Foreskin keratinocyte (primary cell): ENCODE measurements at places on chromosomes 2 and 18. TPM values are rescaled to one million over a fixed set of nuclear protein-coding genes. Genes with fewer than 3 reads are reported as not detected.

RABL2A gene
- total RNA-seq: 5.2 and 6.2 TPM in 2 replicates

ANXA4 gene
- 46.2 and 53.4 TPM in 2 replicates for total RNA-seq

KIF3C gene
- 20.6 and 22.6 TPM in 2 replicates for total RNA-seq

ALLC gene
- total RNA-seq: not detected in 2 replicates

CD28 gene
- not detected in 2 replicates for total RNA-seq

CCL20 gene
- 0.58 and 0.81 TPM in 2 replicates for total RNA-seq

TMEM200C gene
- 0.14 TPM in 1 of 2 replicates, not detected in the other for total RNA-seq

TCF4 gene
- 7.3 and 7.5 TPM in 2 replicates for total RNA-seq

- no peak for DNase-seq
Observed at GRCh38 chr2:3229221-3229620, 148.4 kb downstream of the EIPR1 start.

GRCh38 chr2:143357966-143358365 lies 228.7 kb downstream of the ARHGAP15 start:
- no peak for DNase-seq

DNA sequence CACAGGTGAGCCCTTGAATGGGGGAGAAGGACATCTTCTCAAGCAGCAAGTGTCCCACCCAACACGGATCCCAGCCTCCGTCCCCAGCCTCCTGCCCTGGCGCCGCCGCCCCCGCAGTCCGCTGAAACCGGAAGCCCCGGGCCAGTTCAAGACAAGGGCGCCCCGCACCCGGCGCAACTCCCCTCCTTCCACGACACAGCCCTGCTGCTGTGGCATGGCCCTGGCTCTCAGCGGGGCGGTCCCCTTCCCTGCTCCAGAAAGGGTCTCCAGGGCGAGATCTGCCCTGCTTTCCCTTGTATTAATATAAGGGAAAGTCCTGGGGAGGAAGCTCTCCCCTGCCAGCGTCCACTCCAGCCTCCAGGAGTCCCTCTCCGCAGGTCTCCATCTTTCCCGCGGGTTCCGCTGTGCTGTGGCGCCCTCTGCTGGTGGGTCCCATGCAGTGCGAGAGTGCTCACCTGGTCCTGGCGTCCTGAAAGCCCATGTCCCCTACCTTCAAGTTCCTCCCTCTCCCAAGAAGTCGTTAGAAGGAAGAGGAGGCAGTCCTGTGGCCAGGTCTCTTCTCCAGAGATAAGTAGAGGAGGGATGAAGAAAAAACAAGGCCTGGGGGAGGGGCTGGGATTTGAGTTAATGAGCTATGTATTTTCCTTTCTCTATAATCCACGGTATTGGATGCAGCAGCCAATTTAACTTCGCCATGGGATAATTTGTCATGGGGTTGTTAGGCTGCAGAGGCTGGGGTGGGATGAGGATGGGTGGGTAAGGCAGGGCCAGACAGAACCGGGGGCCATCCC lies 176.0 kb downstream of the SMAD2 start:
- no peak for DNase-seq

- no peak for DNase-seq
Observed at GRCh38 chr2:197217541-197217940, 93.0 kb downstream of the ANKRD44 start.

- DNase-seq: peak; percentile 86
Observed at GRCh38 chr2:65153515-65153914, 23.6 kb upstream of the RAB1A start.

DNA sequence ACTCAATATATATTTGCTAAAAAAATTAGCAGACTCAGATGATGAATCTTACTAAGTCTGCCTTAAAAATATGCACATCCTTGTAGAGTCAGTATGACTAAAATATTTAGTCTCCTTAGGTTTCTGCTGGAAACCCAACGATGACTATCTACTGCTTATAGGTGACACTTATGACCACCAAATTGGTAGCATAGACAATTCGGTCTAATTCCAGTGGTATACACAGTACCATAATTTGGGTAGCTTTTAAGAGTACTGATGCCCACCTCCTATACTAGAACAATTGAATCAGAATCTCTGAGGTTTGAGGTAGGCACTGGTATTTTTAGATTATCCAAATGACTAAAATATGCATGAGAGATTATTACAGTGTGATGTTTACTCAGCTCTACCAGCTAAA lies 740.8 kb upstream of the ZEB2 start:
- DNase-seq: no peak

DNA sequence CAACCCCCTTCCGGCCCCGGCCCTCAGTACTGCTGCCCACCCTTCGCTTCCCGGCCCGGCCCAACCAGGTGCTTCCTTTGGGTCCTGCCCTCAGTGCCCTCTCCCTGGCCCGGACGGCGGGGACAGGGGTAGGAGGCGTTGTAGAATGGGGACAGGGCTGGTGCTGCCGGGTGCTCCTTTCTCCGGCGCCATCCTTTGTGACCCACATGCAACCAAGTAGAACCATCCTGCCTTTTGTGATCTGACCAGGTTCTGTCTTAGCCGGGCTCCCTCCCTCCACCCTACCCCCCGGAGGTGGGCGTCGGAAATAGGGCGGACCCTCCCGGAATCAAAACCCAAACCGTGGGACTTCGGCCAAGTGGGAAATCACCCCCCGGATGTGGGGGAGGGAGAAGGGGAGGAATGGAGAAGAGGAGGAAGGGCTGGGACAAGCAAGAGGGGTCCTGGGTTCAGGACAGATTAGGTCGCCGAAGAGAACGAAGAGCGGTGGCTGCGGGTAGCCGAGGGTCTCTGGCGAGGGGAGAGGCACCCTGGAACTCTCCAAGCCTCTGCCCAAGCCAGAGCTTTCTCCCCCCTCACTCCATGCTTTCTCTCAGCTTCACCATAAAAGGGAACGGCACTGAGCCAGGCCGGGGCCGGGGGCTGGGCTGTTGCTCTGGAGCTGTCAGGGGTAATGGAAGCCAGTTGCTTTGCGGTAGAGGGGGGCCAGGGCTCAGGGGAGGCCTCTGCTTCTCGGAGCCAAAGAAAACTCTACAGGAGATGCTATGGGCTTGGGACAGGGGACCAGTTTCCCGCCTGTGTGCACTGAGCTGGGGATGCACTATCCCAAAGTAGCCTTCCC lies 756 bp upstream of the OST4 start:
- no peak for DNase-seq

GRCh38 chr2:219628235-219628985 lies 980 bp downstream of the SLC4A3 start:
- no peak for DNase-seq

DNA sequence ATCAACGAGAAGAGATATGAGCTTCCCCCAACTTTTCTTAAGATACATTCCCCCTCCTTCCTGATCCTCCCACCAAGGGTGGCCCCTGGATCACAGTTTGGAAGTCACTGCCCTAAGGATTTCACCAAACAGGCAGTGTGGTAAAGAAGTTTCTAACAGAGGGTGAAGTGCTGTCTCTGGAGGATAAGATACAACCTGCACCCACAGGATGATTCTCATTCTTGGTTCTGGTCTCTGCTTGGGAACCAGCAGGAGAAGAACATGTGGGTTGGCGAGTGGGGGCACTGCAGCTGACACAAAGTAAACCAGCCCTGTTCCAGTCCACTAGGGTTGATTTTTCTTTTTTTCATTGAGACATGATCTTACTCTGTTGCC lies 9.3 kb downstream of the NFE2L2 start:
- no peak for DNase-seq

GRCh38 chr2:3145471-3146021 lies 232.1 kb downstream of the EIPR1 start:
- DNase-seq: no peak

GRCh38 chr2:11995456-11995855 lies 249.0 kb downstream of the LPIN1 start:
- no peak for DNase-seq

DNA sequence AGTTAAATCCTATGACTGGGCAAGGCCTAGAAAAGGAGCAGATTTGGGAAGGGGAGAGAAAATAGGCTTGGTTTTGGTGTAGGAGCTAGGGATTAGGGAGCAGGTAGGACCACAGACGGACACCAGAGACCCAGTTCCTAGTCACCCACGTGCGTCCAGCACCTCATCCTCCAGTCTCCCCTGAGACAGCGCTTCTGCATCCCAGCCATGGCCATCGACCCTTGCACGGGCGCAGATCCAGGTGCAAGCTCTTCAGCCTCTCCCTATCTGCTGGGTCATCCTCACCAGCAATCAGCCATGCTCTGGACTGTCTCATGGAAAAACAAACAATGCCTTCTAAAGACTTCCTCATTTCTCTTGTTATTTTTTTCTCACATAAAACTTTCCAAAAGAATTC lies 246.8 kb upstream of the RAB6C start:
- DNase-seq: no peak

DNA sequence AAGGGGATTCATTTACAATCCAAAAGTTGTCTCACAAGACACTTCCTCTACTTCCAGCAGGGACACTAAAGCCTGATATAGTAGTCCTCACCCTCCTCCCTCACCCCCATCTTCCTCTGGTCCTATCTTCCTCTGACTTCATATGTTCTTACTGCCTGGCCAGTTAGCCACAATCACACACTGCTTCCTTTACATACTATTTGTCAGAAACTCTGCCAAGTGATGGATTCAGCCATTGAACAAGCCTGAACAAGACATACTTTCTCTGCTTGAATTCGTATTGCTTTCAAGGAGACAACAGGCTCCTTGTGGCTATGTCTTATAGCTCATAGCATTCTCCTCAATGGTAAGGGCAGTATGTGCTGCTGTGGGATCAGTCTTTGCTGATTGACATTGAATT lies 672.2 kb downstream of the BCL11A start:
- peak; percentile 85 for DNase-seq

DNA sequence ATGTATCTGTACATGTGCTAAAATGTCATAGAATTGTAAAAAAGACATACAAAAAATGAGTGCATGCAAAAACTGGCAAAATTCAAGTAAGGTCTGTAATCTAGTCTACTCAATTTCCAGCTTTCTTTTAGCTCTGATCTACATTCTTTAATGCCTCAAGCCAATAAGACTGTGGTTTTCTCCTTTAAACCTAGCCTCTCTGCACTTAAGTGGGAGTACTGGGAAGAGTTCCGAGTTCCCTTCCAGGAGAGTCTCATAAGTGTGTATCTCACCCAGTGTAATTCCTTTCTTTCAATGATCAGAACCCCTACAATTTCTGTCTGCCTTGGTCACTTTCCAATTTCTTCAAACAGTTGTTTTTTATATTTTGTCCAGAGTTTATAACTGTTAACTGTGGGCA lies 150.1 kb downstream of the PTRHD1 start:
- no peak for DNase-seq

DNA sequence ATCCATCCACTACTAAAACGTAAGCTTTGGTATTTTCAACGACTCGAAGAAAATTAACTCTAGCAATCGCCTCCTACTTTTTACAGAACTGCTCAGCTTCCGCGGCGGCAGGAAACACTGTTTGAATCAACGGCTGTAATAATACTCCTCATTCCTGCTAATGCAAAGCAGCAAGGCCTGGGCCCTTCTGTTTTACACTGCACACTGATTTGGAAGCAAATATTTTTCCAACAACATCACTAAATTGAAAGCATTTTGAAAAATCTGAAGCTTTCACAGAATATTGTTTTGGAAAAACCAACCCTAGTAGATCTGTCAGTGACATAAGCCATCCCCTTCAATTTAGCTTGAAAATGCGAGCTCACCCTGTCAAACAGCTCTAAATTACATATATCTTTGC lies 261.2 kb downstream of the TXNL1 start:
- DNase-seq: no peak

GRCh38 chr2:235168174-235168979 lies 216.6 kb downstream of the SH3BP4 start:
- DNase-seq: no peak

- peak; percentile 67 for DNase-seq
Observed at GRCh38 chr18:60019463-60019840, 119.7 kb downstream of the PMAIP1 start.

DNA sequence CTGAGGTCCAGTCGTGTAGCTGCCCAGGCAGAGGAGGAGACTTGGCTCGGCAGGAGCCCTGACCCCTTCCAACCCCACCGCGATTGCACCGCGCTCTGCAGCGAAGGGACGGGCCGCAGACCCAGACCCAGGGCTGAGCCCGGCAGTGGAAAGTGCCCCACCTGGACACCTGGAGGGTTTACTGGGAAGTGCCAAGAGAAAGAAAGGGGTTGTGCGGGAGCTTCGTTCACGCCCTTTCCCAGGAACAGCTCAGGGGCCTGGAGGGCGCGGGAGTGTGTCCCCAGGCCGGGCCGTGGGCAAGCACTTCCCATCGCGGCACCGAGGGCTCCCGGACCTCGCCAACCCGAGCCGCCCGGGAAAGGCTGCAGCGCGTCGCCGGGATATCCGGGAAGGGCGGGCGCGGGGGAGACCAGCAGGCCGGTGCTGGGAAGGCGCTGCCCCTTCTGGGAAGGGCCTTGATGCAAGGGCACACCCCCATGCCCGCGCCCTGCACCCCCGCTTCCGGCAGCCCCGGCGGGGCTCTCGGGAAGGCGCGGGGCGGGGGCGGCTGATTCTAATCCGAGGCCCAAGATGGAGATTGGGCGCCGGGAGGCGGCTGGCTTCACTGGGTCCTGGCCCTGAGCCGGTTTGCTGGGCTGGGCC lies 36.1 kb upstream of the MRPL33 start:
- DNase-seq: peak; percentile 33

DNA sequence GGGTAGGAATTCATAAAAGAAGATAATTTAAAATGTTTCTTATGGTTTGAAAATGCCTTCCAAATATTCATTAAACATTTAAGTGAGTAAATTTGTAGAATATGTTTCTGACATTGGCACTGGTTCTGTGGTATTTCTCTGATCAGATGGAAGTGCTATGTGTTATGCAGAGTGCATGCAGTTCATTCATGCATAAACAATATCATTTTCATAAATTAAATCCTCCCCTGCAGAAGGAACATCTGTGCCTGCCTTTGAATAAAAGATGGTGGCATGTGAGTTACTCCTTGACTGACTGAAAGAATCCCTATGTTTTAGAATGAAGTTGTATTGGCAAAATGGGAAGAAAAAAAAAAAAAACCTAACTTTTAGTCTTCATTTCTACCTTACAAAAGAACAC lies 5.9 kb downstream of the NEUROD1 start:
- DNase-seq: no peak

GRCh38 chr18:53056064-53056463 lies 716.1 kb downstream of the DCC start:
- no peak for DNase-seq

DNA sequence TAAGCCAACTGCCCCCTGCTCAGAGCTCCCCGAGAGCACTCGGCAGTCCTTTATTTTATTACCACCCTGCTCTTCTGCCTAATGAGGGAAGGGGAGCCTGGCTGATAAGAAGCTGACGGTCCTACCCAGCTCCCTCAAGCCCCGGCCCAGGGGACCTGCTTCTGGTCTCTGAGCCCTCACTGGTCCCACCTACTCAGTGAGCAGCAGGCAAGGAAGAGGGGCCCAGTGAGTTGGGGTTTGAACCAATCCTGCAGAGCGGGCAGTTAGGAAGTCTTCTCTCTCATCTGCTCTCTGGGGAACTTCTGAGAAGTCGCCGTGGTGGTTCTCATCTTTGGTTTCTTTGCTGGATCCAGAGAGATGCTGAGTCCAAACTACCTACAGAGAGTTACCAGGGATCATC lies 218.9 kb downstream of the NDUFA10 start:
- DNase-seq: no peak
